ENCODE measurements at places on chromosomes 3 and 15.

DNA sequence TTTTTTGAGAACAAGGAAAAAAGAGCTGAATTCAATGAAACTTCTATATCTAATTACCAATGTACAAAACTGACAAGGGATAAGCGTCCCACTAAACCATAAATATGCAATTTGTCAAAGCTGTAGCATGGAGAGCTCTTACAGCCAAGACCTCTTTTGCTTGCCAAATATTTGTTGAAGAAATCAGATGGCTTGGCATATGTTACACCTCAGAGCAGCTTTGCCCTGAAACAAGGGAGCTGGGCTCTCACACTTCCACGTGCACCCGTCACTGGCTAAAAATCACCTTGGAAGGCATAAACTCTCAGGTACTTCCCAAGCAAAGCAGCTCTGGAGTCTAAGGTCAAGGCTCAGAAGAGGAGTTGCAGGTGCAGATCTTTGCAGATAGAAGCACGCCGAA is 324.7 kb upstream of the SLCO3A1 start:
- no peak for DNase-seq

DNA sequence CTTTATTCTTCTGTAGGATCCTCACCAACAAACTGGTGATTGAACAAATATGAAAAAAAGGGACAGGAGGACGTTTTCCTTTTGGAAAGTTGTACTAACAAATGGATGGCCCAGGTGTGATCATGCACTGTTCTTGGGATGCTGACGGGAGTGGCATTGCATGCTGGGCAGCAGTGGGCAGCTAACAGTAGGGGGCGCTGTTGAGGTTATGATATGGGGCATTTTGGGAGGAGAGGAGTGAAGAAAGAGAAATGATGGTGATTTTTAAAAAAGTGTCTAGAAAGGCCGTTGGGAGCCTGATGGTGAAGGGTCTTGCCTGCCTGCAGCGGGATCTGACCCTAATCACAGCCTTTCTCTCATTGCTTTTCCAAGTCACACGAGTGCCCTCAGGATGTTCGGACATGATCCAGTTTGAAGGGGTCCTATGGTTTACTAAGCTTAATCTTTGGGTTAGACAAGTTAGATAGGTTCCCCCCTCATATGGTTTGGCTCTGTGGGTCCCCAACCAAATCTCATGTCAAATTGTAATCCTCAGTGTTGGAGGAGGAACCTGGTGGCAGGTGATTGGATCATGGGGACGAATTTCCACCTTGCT is 46.2 kb upstream of the PRTG start:
- DNase-seq, result no peak

- no peak for DNase-seq
Measured at GRCh38 chr3:126375835-126376331, 18.7 kb upstream of the KLF15 start.

- DNase-seq, result no peak
Measured at GRCh38 chr3:37626736-37627565, 234.7 kb upstream of the CTDSPL start.

DNA sequence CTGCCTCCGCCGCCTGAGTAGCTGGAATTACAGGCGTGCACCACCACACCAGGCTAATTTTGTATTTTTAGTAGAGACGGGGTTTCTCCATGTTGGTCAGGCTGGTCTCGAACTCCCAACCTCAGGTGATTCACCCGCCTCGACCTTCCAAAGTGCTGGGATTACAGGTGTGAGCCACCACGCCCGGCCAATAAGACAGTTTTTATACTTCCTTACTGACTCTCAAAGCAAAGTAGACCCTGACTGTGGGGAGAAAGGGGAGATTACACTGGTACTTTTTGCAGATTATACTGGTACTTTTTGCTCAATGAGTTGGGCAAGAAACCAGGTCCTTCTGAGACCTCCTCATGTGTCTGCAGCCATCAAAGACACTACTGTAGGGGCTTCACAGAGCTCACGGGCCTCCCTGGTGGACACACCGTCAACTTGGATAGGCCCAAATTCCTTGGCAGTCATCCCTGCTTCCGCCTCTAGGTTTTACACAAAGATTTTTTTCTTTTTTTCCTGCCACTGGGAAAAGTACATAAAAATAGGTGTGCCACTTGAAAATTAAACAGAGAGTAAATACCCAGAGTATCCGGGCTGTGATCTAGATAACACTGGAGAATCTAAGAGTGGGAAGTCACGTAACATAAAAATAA is 143.3 kb upstream of the WNT5A start:
- DNase-seq, result no peak

DNA sequence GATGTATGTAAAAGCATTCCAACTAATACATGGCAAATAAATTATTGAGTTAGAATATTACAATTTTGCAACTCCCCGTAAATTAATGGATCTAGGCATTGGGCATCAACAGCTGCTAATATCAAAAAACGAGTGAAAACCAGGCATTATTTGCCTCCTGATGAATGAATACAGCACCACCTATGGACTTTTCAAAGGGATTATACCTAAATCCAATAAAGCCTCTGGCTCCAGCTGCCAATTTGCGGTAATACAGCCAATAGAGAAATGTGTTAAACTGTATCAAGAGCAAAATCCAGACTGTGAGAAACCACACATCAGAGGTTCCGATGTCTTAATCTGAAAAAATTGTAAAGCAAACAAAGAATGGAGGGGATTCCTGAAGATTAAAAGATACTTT is 16.3 kb upstream of the A4GNT start:
- no peak for DNase-seq

DNA sequence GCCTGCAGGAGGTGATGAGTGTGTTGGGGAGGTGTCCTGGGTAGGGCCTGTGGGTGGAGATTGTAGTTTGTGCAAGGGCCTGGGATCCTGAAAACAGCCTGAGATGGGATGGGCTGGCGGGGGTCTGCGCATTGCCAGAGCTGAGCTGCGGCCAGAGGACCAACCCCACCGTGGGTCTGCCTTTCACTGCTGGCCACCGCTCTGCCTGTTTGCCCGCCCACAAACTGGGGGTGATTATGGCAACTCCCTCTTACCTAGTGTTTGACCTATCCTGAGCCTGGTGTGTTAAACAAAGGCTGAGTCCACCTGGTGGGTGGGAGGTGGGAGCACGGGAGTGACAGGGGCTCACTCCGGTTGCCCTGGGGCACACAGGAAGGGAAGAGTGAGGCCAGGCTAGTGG is 9.8 kb downstream of the ABTB1 start:
- no peak for DNase-seq

DNA sequence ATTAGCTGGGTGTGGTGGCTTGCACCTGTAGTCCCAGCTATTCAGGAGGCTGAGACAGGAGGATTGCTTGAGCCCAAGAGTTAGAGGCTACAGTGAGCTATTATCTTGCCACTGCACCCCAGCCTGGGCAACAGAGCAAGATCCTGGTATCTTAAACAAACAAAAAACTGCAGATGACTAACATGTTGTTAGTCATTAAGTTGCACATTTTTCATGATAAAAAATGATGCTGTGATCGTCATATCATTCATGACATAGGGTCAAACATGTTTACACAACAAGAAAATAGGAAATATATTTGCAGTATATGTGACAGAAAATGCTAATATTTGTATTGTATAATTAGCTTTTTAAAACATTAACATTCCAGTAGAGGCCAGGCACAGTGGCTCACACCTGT is 20.2 kb upstream of the DAPK2 start:
- DNase-seq, result no peak

DNA sequence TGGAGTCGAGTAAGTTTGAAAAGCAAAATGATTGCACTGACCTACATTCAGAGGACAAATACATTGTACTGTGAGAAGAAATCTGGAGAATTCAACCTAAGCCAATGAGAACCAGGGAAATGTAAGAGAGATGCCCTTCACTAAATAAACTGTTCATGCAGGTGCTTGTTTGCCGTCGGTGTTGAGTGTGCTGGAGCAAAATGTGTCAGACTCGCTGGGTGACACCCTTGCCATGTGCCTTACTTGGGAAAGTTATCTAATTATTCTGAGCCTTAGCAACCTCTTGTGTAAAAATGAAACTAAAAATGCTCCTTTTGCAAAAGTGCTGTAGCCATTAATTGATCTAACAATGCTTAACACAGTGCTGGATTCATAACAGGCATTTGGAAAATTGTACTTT is 140.4 kb downstream of the GABRB3 start:
- no peak for DNase-seq

GRCh38 chr3:101189796-101190195 is 130.6 kb downstream of the IMPG2 start:
- DNase-seq, result no peak

- DNase-seq, result no peak
Measured at GRCh38 chr3:127360647-127361046, 72.8 kb upstream of the PRR20G start.

DNA sequence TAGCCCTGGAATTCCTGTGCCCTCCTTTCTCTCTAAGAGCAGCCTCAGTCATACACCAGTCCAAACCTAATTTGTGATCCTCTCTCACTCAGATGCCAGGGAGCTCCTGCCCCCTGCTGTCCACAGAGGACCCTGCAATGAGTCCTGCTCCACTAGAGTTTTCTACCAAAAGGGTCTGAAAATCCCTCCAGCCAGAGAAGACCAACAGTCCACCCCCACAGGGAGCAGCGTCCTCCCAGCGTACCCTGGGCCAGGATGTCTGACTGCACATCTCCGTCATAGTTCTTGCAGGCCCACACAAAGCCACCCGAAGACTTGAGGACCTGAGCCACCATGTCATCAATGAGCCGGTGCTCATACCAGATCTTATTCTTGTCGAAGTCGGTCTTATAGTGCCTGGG is 15.4 kb downstream of the IDH2 start:
- DNase-seq, result no peak

- no peak for DNase-seq
Measured at GRCh38 chr3:139358841-139359562, 15.2 kb downstream of the MRPS22 start.

DNA sequence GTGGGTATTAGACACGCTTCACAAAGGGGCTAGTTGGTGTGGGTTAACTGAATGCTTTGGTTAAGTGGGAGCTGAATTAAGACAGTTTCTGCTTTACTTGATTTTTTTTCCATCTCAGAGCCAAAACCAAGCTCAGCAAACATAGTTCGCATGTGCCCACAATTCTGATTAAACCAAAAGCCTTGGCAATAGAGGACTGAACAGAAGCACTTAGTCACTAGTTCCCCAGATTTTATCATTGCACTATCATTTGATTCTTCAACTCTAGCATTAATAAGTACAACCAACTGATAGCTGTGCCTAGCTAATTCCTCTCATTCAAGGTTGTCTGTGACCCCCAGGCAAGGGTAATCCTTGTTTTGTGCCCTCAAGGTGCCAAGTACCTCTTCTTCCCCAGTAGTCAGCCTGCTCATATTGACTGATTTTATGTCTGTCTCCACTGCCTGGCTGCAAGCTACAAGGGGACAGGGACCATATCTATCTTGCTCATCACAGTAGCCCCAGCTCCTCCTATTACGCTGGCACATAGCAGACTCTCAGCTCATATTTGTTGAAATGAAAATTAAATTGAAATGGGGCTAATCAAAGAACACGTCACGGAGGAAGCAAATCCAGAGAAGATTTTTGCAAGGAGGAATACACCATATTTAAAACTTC is 9.9 kb upstream of the ARHGEF3 start:
- no peak for DNase-seq

DNA sequence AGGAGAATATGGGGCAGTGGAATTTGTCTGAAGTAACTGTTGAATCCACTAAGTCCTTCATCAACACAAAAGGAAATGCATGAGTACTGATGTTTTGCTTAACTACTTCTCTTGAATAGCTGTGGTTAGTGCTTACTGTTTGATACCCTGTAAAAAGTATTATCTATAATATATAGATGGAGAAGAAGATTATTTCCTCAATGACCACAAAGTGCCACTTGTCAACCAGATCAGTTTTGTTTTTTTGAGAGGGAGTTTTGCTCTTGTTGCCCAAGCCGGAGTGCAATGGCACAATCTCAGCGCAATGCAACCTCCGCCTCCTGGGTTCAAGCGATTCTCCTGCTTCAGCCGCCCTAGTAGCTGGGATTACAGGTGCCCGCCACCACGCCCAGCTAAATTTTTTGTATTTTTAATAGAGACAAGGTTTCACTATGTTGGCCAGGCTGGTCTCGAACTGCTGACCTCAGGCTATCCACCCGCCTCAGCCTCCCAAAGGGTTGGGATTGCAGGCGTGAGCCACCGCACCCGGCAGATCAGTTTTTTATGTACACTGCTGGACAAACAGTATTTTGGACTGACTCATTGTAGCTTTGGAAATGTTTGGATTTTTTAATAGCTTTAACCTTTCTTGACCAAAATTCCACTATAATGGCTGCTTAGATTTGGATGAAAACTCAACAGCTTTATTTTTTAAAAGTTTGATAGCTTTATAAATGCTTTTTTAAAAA is 1.5 kb upstream of the RPLP1 start:
- DNase-seq, result no peak

DNA sequence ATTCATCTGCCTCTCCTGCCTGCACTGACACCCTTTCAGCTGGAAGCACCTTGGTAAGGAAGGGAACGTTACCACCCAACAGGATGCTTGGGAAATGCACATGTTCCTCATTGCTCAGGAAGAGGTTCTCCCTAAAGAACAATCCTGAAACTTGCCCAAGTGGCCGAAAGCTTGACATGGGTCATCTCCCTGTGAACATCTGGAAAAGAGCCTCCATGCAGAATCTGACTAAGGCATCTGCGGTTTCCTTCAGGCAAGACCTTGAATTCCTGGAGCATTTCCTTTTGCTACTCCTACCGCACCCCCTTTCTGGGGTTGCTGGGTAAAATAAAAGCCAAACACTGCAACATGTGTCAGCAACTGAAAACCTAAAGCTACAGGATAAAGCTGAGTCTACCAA is 68.7 kb upstream of the SNRK start:
- DNase-seq, result no peak

DNA sequence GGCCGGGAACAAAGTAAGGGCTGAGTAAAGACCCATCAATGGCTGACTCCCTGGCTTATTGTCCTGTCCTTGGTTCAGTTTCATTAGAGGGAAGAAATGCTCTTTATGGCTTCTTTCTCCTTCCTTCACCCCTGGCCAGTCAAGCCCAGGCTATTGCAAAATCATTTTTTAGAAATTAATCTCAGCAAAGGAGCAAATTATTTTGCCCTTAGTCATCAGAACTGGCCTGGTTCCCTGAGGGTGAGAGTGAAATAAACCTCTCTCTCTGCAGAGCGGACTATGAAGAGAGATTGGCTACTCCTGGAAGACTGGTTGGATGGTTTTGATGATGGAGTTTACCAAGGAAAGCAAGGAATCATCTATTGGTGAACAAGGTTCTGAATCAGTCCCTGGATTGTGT is 52.7 kb upstream of the OXTR start:
- DNase-seq, result no peak

- DNase-seq, result no peak
Measured at GRCh38 chr3:133520286-133520685, 53.2 kb upstream of the CDV3 start.

- DNase-seq, result no peak
Measured at GRCh38 chr3:126083138-126083445, 832 bp downstream of the SLC41A3 start.

- DNase-seq, result no peak
Measured at GRCh38 chr3:180294282-180295027, 257.7 kb upstream of the PEX5L start.

All from iPS DF 6.9 (cell line).